Fibroblast of skin of abdomen (primary cell): ENCODE measurements at places on chromosomes 2 and 18.

DNA sequence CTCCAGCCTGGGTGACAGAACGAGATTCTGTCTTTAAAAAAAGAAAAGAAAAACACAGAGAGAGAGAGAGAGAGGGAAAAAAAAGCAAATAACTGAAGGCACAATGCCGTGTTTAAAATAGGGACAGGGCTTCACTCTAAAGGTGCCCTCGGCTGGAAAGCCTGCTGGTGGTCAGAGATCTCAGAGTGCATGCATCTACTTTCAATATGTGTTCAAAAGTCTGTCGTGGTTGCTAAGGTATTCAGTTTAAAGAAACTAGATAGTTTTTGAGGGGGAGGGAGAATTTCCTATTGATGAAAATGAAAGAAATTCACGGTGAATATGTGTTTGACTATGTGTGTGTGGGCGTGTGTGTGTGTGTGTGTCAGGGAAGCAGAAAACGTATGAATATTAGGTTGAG is 11.0 kb upstream of the CBLN2 start:
- DNase-seq = no peak

DNA sequence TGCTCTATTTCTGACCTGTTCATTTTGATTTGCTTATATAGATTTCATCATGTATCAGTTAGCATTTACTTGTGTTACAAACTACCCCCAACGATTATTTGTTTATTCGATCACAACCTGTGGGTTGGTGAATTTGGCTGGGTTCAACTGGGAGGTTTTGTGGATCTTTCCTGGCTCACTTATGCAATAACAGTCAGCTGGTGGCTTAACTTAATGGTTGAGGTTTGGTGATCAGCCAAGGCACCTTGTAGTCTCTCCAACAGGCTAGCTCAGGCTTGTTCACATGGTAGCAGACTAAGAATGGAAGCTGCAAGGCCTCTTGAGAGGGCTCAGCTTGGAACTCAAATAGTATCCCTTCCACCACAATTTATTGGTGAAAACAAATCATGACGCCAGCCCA is 5.4 kb upstream of the PUM2 start:
- peak; percentile 89 for DNase-seq

GRCh38 chr18:56715121-56715520 is 64.0 kb downstream of the WDR7 start:
- DNase-seq = peak; percentile 69

- no peak for DNase-seq
Observed at GRCh38 chr2:12844511-12844910, 127.8 kb downstream of the TRIB2 start.

- no peak for DNase-seq
Observed at GRCh38 chr2:204333861-204334260, 211.4 kb upstream of the PARD3B start.

GRCh38 chr2:143710879-143711278 is 581.7 kb downstream of the ARHGAP15 start:
- no peak for DNase-seq

DNA sequence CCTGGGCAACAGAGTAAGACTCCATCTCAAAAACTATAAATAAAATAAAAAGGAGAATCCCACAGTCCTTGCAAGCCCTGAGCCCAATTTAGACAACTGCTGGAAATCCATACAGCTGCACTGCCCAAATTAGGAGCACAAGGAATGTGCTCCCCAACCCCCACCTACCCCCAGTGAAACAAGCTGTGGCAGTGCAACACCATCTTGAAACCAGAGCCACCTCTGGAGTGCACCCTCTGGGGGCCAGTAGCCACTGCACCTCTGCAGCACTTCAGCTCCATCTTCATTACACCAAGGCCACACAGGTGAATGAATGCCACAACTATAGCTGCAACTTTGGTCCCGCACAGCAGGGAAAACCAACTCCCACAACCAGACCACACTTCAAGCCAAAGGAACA is 37.3 kb downstream of the USP34 start:
- no peak for DNase-seq

- DNase-seq = peak; percentile 77
Observed at GRCh38 chr2:133821107-133821760, 253.0 kb upstream of the NCKAP5 start.

GRCh38 chr2:176535467-176536113 is 266.3 kb downstream of the MTX2 start:
- no peak for DNase-seq

DNA sequence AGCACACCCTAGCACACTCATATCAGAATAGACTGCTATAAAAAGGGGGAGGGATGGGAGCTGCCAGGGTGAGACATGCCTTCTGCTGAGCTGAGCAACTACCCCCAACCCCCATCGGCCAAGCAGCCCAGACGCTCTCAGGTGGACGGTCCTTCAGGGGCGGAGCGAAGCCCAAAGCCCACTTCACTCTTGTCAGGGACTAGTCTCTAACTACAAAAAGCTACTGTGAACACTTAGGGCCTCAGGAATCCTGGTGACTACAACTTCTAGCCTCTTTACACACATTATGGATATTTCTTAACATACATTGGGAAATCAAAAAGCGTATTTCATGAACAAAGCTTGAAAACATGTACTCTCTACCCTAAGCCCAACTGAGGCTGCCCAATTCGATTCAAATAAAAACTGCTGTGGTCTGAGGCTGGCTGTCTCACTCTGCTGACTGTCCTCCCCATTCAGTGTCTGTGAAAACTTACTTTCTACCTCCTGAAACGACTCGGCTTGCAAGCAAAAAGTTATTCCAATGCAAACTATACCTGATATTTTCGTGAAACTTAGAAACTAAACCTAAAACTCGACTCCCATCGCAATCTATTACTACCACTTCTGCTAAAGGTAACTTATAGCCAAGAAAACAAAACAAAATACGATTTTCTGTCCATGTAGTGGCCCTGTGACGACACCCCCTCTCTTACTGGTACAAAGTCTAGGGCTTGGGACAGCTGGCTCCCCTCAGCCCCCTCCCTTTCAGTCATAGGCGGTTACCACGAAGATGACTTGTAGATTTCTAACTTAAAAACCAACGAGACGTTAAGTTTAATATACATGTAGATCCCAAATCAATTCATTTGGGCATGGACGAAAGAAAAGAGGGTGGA is 1.2 kb downstream of the SERTAD2 start:
- peak; percentile 65 for DNase-seq

DNA sequence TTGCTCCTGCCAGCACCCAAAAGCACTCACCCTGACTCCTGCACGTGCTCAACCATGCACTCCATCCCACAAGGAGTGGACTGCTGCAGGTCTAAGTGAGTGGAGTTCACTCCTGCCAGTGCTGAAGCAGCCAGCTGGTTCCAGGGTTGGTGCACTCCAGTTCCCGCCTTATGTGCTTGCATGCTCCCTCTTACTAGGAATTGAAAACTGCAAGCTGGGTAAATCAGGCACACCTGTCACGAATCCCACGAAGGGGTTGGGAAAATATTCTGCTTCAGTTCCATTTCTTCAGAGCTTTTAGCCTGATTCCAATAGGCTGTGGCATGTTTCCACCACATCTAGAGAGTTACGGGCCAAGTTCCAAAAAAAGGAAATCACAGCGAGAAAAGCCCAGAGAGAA is 1365.5 kb upstream of the CHAC2 start:
- DNase-seq = no peak

DNA sequence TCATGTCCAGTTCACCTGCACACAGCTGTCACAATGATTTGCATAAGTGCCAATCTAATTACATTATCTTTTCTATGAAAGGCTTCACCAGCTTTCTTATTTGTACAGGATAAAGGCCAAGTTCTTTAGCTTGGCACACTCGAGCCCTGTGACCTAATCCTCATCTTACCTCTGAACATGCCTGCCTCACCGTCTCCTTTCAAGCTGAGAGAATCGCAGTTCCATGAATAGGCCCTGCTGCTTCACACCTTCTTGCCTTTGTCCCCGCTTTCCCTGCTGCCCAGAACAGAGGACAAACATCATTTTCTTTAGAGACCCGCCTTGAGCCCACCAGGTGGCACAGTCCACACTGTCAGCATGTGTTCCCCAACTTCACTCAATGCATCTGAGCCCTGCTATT is 1094.7 kb downstream of the BCL11A start:
- no peak for DNase-seq

- DNase-seq = peak; percentile 90
Observed at GRCh38 chr2:128422571-128422970, 103.9 kb upstream of the HS6ST1 start.
